ENCODE measurements at places on chromosomes 2 and 18.

DNA sequence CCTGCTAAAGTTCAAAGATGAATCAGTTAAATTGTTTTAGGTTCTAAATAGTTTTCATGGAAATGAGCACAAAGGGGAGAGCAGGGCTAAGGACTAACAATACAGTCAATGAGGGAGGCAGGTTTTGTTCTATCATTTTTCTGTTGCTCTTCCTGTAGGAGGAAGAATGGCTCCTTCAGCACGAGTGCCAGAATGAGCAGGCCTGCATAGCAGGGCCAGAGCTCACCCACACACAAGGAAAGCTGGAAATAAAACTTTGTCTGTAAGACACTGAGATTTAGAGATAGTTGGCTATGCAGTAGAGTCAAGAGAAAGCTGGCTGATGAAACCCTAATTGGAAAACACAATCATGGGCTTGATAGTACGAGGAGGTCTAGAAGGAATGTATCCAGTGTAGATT is 313.3 kb downstream of the MBD2 start:
- DNase-seq, result no peak

GRCh38 chr2:74239346-74239745 is 40.9 kb downstream of the MTHFD2 start:
- no peak for DNase-seq

DNA sequence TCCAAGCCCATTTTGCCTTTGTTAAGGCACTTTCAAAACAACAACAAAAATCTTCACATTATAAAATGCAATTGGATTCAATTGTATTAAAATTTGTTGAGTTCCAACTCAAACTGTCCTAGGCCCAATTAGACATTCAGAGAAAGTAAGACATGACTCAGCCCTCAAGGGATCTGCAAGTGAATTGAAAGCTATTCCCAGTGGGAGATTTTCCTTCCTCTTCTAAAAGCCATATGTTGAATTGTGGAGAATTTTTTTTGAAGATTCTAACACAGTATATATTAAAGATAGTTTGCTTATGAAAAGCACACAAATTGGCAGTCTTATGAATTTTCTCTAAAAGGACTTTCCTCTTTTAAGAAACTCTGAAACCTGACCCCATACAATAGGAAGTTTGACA is 268.0 kb upstream of the PARD3B start:
- DNase-seq, result no peak

DNA sequence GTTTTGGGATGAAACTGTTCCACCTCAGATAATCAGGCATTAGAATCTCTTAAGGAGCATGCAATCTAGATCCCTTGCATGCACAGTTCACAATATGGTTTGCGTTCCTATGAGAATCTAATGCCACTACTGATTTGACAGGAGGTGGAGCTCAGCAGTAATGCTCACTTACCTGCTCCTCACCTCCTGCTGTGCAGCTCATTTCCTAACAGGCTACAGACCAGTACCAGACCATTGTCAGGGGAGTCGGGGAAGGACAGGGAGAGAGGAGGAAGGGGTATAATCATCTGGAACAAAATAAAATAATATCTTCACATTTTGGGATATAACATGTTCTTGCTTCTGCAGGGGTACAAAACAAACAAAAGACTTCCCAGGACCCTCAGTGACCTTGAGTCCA is 532.0 kb upstream of the FSHR start:
- no peak for DNase-seq

- no peak for DNase-seq
These were observed 87.1 kb upstream of the CYP1B1 start for GRCh38 chr2:38163006-38163405.

GRCh38 chr2:9772999-9773902 is 70.0 kb upstream of the TAF1B start:
- no peak for DNase-seq

DNA sequence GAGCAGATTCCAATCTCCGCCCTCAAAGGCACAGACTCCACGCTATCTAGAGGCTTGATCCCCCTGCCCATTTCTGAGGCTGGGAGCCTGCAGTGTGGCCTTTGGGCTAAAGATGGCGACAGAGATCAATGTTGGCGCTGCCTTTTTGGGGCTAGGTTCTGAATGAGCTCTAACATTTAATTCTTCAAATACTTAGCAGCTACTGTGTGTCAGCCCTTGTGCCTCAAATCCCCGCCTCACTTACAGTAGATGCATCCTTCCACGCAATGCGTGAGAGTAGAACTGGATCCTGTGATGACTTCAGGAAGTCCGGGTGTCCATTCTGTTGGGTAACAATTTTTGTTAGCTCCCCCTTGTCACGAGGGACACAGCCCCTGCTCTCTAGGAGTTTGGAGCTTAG is 12.4 kb downstream of the IL1F10 start:
- DNase-seq, result no peak

DNA sequence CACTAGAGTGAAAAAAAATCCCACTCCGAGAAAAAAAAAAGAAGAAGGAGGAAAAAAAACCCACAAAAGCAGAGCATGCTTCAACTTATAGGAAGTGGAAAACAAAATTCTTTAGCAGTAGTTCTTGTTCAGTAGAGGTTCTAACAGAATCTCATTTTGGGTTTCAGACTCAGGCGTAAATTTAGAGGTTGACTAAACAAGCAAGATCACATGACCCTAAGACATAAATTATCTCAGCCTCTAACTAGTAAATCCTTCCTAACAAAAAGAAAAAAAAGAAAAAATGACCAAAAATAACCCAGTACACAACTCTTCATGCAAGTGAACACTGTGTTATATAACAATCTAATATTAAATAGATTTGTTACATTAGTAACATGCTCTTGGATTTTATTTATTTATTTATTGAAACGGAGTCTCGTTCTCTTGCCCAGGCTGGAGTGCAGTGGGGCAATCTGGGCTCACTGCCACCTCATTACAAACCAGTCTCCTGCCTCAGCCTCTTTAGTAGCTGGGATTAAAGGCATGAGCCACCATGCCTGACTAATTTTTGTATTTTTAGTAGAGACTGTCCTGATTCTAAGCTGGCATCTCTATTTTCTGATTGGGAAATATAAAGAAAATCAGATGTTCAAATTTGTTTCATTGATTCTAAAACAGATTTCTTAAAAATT is 35.4 kb downstream of the PPP4R3B start:
- DNase-seq, result no peak

GRCh38 chr2:44833171-44834069 is 108.1 kb upstream of the SIX3 start:
- DNase-seq, result no peak

- no peak for DNase-seq
These were observed 383.5 kb upstream of the LYPD1 start for GRCh38 chr2:133053541-133053940.

GRCh38 chr2:8076448-8077342 is 605.2 kb upstream of the ID2 start:
- DNase-seq, result no peak

DNA sequence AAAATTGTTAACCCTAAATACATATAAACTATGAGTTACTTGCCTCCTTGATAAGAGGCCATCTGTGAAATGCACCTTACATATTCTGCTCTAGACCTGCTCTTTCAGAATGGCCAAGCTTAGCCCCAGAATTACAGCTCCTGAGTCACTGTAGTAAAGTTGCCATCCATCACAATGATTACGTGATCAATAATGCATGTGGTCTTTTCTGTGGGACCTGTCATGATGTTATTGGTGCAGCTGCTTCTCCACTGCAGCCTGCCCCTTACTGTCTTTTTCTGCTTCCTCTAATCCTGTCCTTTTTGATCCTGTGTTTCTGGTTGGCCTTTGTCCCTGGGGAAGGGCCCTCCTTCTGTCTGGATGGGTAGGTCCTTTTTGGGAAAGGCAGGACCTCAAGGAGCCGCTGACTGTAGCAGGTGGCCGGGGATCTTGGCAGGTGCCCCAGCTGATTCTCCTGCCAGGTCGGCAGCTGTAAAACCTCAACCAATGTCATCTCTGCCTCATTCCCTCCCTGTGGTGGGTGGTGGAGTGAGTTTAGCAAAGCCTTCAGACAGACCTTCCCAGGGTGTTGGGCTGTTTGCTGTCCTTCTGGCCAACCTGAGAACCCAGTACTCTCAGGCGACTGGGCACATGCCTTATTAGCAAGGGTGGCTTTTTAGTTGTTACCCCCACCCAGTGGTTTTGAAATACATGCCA is 126.2 kb upstream of the EML6 start:
- DNase-seq, result no peak

- DNase-seq, result no peak
These were observed 197.8 kb downstream of the CTIF start for GRCh38 chr18:48736321-48737260.

DNA sequence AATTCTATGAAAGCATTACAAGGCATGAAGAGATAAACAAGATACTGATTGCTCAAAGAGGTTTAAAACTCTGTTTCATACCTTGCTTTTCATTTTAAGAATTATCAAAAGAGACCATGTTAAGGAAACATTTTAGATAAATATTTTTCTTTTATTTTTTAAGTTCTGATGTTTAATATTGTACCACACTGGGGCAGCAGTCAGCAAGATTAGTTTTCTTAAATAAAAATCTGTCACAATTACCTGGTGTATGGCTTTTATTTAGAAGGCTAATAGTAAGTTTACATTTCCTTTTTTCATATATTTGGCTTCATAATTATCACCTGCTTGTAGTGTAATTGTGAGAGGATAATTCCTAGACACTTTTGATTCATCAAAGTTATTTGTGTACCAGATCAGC is 46.4 kb downstream of the ZNF804A start:
- no peak for DNase-seq

DNA sequence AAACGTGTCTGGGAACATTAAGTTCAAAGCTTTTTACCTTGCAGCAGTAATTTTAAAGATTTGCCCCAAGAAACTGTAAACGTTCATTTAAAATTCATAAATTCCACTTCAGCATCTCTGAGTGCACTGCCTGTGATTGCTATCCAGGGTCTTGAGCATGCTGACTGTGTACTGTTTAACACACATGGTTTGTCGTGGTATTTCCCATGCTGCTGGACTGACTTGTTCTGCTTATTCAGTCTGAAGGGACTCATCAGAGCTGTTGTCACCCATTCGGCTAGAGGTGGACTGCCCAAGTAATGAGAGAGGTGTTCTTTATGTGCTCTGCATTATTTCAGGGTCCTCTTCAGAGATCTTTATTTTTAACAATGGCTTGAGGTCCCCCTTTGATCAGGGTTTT is 53.1 kb downstream of the RHBDD1 start:
- no peak for DNase-seq

DNA sequence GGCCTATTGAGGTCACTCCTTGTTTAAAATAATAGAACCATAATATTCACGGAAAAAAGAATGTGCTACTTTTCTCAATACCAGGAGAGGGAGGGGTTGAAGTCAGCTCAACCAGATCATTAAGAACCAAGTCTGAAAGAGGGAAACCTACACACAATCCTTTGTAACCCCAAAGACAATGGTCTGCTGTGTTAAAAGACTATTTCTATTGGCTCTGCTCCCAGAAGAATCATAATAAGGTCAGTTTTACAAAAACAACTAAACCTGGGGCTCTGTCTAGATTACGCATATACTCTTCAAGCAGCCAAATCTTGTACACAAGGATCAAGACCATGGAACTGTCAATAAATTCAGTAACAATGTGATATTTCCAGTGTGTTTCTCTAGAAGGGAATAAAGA is 177.2 kb upstream of the CRIM1 start:
- no peak for DNase-seq

DNA sequence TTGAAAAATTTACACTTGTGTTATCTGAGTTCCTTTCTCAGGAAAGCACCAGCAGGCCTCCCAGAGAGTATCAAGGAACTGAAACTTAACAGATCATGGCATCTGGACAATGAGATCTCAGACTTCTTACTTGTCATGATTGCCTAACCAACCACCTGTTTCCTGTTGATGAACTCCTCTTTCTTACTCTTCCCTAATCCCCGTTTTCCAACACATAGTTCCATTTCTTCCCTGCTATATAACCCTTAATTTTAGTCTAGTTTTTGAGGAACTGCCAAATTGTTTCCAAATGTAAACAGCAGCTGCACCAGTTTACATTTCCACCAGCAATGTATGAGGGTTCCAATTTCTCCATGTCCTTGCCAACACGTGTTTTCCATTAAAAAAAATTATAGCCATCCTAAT is 6.1 kb upstream of the FAM171B start:
- no peak for DNase-seq

DNA sequence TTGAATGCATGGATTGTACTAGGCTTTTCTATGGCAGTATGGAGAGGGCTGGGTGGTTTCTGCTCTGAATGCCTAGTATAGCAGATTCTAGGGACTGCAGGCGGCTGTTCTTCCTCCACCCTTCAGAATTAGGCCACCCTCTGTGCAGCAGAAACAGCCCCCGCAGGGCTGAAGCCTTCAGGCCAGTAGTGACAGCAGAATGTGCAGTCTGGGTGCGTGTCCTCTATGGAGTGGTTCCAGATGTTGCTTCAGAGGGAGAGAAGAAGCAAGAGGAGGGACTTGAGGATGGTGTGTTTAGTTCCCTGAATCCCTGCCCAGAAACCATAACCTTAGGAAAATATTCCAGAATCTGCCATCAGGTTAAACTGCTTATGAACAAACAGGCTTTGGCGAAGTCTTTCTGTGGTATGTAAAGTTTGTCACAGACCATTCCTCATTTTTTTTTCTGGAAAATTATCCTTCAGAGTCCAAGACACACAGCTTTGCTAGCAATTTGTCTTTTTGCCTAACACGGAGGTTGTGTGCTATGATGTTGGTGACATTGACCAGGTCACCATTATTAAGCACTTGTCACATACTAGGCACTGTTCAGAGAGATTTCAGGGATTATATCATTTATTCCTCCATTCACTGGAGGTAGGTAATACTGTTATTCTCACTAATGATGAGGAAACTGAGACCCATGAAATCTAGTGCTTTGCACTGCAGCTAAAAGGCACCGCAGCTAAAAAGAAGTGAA is 21.1 kb downstream of the CASP10 start:
- no peak for DNase-seq

GRCh38 chr2:62469548-62469947 is 36.4 kb downstream of the TMEM17 start:
- no peak for DNase-seq

DNA sequence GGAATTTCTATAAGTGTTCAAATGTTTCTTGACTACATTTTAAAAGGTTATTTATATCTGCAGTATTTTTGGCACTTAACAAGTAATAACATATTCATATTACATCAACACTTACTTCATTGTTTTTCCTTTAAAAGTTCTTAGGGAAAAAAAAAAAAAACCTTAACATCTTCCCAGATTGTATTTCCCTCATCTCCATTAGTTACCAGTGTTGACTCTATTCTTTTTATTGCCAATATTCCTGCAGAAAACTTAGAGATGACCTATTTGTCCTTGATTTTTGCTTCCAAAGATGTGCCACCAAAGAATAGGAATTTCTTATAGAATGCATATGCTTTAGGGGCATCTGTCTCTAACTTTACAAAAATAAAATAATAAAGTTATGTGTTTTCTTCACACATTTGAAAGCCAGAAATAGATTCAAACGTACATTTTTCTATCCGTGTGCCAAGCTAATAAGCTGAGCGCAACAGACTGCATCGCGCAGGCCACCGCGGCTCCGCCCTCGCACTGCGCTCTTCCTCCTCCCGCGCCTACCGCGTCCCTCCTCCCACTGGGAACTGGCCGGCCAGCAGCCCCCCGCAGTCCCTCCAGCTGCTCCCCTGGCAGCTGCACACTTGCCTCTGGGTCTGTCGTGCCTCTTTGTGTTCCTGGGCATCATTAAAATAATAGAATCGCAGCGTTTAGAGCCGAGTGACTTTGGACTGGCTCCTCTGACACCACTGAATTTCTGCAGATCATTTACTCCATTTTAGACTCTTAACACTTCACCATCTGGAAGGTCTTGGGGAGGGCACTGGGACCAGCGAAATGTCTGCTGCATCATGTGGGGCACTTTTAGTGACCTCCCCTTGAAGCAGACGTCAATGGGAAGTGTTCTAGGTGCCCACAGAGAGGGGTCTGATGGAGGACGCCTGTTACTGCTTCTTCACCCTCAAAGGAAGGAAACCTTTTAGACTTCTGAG is 21.2 kb upstream of the NAB1 start:
- DNase-seq, result no peak
